Heart left ventricle (tissue), 16 donors: ENCODE measurements at places on chromosomes 7 and 10. TPM values are rescaled to one million over a fixed set of nuclear protein-coding genes. Genes with fewer than 3 reads are reported as not detected.

IL2RA gene
- total RNA-seq, result 0.61 TPM

HMX3 gene
- total RNA-seq, result not detected

PRKAG2 gene
- total RNA-seq, result 102 TPM

GLI3 gene
- 2.0 TPM for total RNA-seq

MYO1G gene
- 0.79 TPM for total RNA-seq

CAMK2B gene
- 139 TPM for total RNA-seq

TSPAN13 gene
- total RNA-seq, result 12.0 TPM

CALML3 gene
- not detected for total RNA-seq

OTUD1 gene
- total RNA-seq, result 48.3 TPM

GPR15LG gene
- total RNA-seq, result not detected

MKI67 gene
- total RNA-seq, result 1.4 TPM

LIPN gene
- total RNA-seq, result not detected

PLPP4 gene
- total RNA-seq, result not detected

CALML5 gene
- total RNA-seq, result not detected

TRIM4 gene
- total RNA-seq, result 10.4 TPM

PLAC9 gene
- total RNA-seq, result 25.1 TPM

INMT gene
- 29.6 TPM for total RNA-seq

PLA2G12B gene
- 0.36 TPM for total RNA-seq

SDK1 gene
- total RNA-seq, result 3.6 TPM

KEL gene
- not detected for total RNA-seq

HMX2 gene
- not detected for total RNA-seq

ATOH7 gene
- total RNA-seq, result not detected

GDF10 gene
- 0.34 TPM for total RNA-seq
